Activated CD4-positive, CD25-positive, alpha-beta regulatory T cell treated with anti-CD3 and anti-CD28 coated beads, Interleukin-2, amount 50 U/mL, for 16 hours (primary cell): ENCODE measurements at places on chromosomes 1 and 21.

GRCh38 chr1:178273707-178274410, 180.0 kb downstream of the RASAL2 start:
- DNase-seq = no peak

GRCh38 chr1:155017041-155017945, 14.7 kb downstream of the ZBTB7B start:
- DNase-seq = peak; percentile 80

DNA sequence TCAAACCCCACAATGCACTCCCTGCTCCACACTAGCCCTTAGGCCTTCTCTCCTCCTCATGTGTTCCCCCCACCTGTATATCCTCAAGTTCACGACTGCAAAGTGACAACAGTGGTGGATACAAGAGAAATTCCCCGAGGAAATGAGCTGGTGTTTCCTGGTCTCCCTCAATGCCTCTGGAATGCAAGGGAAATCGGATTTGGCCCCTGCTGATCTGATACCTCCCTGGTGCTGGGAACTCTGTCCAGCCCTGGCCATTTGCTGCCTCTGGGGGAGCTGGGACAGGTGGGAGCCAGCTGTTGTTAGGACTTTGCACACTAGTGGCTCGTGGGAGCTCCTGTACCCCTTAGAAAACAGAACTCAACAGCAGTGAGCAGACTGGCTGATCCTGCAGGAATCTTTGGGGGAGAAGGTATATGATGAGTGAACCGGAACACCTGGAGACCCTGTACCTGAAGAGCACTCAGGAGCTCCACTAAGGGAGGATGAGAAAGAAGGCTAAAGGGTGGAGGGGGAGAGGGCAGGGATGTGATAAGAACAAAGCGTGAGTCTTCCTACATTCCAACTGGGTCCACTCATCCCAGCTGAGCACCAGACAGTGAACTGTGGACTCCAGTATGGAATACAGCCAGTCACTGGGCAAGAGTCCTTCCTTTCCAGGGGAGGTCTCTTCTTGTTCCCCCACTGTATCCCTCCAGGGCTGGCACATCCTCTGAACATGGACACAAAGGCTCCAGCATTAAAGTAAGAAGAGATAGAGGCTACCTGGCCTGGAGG, 69.3 kb downstream of the PLXNA2 start:
- no peak for DNase-seq

- DNase-seq = no peak
Measured at GRCh38 chr1:54697896-54698295, 17.8 kb upstream of the TTC4 start.

DNA sequence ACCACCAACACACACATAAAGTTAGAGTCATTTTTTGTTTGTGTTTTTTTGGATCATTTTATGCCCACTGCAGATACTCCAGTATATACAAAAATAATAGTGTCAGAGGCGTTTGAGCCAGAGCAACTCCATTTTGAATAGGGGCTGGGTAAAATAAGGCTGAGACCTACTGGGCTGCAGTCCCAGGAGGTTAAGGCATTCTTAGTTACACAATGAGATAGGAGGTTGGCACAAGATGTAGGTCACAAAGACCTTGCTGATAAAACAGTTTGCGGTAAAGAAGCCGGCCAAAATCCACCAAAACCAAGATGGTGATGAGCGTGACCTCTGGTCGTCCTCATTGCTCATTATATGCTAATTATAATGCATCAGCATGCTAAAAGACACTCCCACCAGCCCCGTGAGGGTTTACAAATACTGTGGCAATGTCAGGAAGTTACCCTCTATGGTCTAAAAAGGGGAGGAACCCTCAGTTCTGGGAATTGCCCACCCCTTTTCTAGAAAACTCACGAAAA, 40.6 kb downstream of the GJA5 start:
- no peak for DNase-seq

GRCh38 chr1:198763298-198763714, 124.5 kb downstream of the PTPRC start:
- no peak for DNase-seq

- no peak for DNase-seq
Measured at GRCh38 chr1:183164963-183165362, 21.1 kb upstream of the LAMC2 start.

GRCh38 chr1:75353051-75353450, 218.9 kb downstream of the LHX8 start:
- DNase-seq = no peak

DNA sequence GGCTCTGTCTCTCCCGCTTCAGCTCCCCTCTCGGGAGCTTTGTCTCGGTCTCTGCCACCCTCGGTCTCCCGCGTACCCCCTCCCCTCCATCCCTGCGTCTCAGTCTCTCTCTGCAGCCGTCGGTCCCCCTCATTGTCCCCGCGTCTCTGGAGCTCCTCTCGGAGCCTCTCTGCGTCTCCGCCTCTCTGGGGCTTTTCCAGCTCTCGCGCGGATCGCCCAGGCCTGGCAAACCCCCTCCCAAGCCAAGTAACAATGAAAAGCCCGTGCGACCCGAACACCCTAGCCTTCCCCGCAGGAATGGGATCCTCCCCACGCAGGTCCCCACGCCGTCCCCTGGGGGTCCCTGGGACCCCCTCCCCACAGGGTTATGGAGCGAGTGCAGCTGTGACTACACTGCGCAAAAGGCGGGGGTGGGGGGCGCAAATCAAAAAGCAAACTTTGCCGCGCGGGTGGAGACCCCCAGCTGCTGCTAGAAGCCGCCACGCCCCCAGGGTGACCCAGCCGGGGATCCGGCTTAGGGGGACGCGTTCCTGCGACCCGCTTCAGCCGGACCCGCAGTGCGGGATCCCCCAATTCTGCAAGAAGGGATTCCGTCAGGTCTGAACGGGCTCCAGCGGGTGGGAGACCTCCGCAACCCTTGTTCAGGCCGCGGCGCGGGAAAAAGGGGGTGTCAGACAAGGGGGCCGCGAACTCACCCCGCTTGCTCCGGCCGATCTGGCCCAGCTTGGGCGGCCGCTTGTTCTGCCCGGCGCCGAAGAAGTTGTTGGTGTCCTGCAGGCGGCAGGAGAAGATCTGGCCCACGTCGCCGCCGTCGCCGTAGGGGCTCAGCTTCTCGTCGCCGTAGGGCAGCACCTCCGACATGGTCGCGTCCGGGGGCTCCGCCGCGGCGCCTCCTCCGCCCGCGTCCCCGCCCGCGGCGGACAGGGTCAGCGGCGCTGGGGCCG, 1.2 kb downstream of the CAMK2N1 start:
- DNase-seq = no peak

GRCh38 chr1:110675060-110675791, 486 bp upstream of the KCNA3 start:
- DNase-seq = no peak

GRCh38 chr1:219265026-219265515, 91.4 kb downstream of the LYPLAL1 start:
- no peak for DNase-seq

GRCh38 chr1:53551428-53551995, 92.3 kb downstream of the DMRTB1 start:
- DNase-seq = no peak

- no peak for DNase-seq
Measured at GRCh38 chr1:68158837-68159236, 73.5 kb downstream of the WLS start.

- no peak for DNase-seq
Measured at GRCh38 chr21:34934350-34934749, 114.8 kb downstream of the RUNX1 start.

DNA sequence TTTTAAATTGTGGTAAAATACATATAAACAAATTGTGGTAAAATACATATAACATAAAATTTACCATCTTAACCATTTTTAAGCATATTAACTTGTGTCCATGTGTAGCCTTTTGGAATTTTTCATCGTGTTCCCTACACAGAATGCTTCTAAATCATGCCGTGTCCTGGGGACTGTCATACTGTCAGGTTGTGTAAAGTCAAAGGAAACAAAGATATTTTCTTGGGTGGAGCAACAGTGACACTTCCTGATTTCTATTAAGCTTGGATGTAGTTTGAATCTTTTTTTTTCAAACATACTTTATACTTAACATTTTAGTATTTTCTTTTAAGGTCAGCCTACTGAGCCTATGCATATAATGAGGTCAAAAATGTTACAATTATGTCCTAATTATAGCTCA, 32.3 kb downstream of the DOP1B start:
- DNase-seq = no peak

DNA sequence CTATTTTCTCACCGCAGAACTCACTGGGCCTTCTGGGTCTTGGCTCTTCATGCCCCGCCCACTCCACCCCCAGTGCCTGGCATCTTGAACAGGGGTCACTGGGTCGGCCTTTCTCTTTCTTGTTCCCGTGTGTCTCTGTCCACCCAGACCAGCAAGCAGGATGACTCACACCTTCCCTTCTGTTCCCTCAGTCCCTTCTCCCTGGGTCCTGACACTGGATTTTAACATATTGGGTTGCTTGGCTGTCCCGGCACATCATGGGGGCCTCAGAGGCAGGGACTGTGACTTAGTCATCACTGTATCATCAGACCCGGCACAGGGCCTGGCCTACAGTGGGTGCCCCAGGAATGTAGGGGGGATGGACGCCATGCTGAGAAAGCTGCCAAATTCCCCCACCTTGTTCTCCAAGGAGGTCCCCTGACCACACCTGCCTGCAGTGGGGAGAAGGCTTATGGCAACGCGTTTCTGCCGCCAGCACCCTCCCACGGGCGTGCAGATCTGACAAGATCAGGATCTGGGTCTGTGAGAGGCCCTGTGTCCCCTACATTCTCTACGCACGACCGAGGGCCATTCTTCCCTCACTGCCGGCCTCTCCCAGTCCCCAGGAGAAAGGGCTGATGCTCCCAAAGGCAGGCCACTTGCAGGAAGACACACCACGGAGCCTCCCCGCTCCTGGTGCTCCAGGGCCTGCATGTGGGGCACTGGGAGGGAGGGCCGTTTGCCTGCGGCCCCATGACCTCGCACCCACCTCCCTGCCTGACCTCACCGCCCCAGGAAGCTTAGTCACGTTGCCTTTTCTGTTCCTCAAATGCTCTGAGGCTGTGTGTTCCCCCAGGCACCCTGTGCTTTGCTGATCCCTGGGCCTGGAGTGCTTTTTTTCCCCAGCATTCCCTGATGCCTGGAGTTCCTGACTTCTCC, 157.2 kb upstream of the TMEM51 start:
- DNase-seq = no peak

GRCh38 chr1:230518511-230518910, 92.4 kb upstream of the PGBD5 start:
- no peak for DNase-seq

DNA sequence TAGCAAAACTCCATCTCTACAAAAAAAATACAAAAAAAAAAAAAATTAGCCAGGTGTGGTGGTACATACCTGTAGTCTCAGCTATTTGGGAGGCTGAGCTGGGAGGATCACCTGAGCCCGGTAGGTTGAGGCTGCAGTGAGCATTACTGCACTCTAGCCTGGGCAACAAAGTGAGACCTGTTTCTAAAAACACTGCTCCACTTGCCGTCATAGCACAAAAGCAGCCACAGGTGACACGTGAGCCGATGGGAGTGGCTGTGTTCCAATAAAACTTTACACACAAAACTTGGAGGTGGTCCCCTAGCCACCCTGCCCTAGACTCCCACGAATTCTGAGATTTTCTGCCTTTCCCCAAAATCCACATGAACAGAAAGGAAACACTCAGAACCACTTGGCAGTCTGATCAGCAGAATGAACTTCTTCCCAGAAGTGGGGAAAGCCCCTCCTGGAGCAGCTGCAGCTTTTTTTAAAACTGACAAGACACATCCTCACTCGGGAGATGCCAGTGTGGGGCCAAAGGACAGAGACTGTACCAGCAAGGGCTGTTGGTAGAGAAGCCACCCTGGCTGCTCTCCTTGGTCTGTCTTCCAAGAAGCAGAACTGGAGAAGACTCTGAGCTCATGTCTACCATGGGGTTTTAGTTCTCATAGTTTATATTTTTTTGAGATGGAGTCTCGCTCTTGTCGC, 23.3 kb downstream of the PLEKHM2 start:
- DNase-seq = no peak

DNA sequence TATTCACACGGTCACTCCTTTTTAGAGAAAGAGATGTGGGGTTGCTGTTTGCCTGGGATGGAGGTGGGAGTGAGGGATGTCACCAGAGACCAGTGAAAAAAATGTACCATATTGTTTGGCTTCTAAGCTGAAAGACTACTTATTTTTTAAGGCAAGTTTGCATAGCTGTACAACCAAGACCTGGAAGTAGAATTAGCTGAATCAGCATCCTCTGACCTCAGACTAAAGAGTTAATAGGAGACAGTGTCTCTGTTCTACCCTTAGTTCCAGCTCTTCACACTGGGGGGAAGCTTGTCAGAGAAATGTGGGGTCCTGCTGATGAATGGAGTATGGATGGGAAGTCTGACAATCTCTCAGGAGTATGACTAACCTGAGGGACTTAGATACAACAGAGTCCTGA, 41.6 kb downstream of the SLC9C2 start:
- DNase-seq = no peak

- no peak for DNase-seq
Measured at GRCh38 chr1:230210981-230211336, 143.9 kb downstream of the GALNT2 start.

GRCh38 chr21:38507374-38507942, 9.2 kb upstream of the ERG start:
- no peak for DNase-seq

DNA sequence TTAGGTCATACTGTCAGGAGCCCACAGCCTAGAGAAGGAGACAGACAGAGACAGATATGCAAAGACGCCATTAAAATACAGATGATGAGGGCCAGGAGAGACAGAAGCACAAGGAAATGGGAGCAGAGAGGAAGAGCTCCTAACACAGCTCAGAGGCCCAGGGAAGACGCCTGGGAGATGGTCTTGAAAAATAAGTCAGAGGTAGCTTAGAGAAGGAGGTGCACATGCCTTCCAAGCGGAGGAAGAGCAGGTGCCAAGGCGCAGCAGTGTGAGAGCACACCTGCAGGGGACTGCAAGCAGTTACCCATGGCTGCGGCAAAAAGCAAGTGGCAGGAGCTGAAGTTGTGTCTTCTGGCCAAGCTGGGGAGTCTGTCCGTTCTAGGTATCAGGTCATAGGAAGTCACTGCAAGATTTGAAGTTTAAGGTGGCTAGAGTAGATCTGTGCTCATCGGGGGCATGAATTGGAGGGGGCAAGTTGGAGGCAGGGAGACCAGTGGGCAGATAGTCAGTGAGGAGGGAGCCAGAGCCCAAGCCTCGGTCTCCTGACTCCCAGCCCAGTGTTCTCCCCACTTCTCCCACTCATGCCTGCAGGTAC, 1.3 kb upstream of the TRABD2B start:
- DNase-seq = no peak

DNA sequence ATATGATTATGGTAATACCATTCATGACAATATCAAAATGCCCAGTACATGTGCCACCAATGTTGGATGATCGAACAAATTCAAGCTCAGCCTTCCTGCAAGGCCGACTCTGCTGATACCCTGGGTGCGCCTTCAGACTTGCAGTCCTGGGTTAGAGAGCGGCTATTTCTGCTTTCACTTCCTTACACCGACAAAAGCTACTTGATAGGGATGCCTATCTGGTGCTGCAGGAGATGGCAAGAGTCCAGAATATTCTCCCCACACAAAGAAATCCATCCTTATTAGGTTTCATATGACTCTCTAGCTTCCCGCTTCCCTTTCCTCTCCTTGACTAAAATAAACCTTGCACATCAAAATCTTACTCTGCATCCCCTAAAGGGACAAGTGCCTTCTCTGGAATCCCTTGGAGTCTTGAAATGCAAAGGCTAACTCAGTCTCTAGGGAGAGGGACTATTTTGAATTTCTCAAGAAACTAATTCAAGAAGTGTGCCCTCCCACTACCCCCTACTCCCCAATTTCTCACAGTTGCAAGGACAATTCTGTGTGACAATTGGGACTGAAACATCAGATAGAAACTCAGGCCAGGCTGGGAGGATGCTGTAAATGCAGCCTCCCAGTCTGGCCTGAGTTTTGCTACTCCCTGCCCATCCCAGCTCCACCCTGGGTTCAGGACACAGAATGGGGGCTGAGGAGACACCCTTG, 103.1 kb upstream of the USP24 start:
- DNase-seq = no peak

GRCh38 chr21:38249256-38249655, 7.5 kb upstream of the KCNJ15 start:
- no peak for DNase-seq
